ENCODE measurements at places on chromosomes 16 and 17.

GRCh38 chr17:39576187-39576586 lies 31.5 kb downstream of the NEUROD2 start:
- no peak for DNase-seq

DNA sequence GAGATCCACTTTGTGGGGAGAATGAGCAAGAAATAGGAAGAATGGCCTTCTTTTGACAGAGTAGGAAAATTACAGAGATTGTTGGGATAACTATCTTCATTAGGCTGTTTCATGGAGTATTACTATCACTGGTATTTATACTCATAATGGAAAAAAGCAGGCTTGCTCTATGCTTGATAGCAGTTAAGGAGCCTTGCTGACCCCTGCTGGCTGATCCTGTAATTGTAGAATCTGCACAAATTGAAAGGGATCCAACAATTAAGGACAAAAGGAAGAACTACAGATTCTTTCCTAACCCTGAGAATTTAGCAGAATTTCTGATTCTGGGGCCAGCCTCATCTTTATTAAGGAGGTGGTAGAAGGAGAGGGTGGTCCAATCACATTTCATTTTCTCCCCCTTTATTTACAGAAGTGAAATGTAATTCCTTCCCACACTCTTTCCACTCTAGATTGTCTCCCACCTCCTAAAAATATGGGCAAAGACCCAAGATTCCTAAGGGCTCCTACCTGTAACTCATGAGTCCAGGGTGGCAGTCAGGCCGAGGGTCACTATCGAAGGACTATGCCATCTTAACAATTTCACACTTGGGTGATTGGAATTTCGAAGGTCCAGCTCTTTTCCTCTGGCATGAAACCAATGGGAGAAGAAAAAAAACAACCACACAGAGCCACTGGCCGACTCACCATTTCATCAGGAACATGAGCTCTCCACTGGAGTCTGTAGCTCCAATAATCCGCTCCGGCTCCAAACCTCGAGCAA lies 26.3 kb downstream of the NFE2L1 start:
- peak; percentile 84 for DNase-seq

- DNase-seq = no peak
Measured at GRCh38 chr17:21020622-21021021, 22.2 kb downstream of the USP22 start.

GRCh38 chr16:55367301-55367811 lies 43.4 kb downstream of the IRX6 start:
- DNase-seq = no peak

GRCh38 chr17:48373130-48373830 lies 56.7 kb downstream of the SKAP1 start:
- DNase-seq = no peak

- DNase-seq = no peak
Measured at GRCh38 chr17:57481910-57482391, 225.6 kb downstream of the MSI2 start.

DNA sequence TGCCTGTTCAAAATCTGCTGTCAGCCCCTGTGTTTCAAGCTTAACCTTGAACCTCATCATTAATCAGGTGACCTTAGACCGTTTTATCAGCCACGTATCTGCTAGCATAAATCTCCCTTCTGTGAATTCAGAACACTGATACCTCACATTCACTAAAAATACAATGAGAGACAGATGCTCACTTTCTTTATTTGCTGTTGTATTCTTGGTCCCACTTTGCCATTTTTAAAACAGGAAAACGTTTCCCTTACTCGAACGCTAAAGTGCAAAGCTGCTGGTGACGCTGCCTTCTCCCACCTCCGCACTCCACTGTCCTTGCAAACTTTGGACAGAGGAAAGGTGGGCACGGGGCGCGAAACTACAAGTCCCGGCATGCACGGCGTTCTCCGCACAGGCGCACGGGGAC lies 220 bp upstream of the ARHGAP44 start:
- DNase-seq = no peak

All from suprapubic skin (tissue), 4 donors.